IMR-90 (cell line): ENCODE measurements at places on chromosomes 2 and 18. TPM values are rescaled to one million over a fixed set of nuclear protein-coding genes. Genes with fewer than 3 reads are reported as not detected.
A peak's percentile ranks its signal among the peaks of the same experiment; 100 is the strongest.

Gene CDH19
- total RNA-seq = not detected in 2 replicates

Gene C2orf72
- total RNA-seq = 0.18 TPM in 1 of 2 replicates, not detected in the other

Gene G6PC2
- total RNA-seq = not detected in 2 replicates

Gene OXER1
- not detected in 2 replicates for total RNA-seq

Gene ERFE
- 0.56 and 1.3 TPM in 2 replicates for total RNA-seq

Gene RSAD2
- not detected in 2 replicates for total RNA-seq

Gene GPR39
- total RNA-seq = 7.2 and 9.0 TPM in 2 replicates

Gene IL1RN
- total RNA-seq = not detected in 2 replicates

Gene PAX3
- not detected in 2 replicates for total RNA-seq

Gene CRYBA2
- not detected in 2 replicates for total RNA-seq

Gene FOXD4L1
- total RNA-seq = not detected in 2 replicates

Gene CRYGC
- total RNA-seq = not detected in 2 replicates

Gene GCG
- not detected in 2 replicates for total RNA-seq

DNA sequence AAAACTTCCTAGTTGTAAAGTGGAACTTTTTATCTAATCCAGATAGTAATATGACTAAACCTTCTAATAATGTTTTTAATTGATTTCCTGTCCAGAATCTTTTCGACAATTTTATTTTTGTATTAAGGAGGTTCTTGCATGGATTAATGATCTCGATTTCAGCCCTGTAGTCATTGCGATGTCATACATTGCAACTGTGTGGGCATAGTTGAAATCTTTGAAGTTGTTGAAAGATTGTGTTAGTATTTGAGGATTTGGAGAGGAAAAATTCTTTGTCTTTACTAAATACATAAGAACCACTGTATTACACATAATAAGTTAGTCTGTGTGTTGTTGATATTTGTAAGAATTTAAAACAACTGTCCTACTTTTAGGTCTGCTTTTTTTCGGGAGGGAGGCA lies 31.1 kb downstream of the ACSL3 start:
- peak; percentile 58 for DNase-seq

GRCh38 chr2:44642123-44642857 lies 280.5 kb downstream of the CAMKMT start:
- no peak for DNase-seq

DNA sequence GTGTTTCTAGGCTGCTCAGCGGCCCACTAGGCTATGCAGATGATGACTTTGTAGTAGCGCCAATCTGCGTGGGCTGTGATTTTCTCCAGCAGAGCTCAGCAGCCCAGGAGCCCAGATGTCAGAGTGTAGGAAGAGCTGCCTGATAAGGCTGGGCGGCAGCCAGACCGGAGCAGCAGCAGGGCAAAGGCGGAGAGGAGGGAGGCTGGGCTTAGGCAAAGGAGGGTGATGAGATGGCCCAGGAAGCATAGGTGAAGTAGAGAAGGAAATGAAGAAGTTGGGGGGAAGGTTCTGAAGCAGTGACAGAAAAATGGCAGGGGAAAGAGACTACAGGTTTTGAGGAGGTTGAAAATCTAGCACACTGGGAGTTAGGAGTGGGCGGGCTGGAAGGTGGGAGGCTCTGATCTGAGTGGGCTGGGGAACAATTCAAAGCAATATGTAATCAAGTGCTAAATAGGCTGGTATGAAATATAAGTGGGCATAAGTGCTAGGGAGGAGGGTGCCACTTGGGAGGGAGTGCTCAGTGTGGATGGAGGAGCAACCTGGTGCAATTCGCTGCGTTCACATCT lies 50.6 kb upstream of the STPG4 start:
- DNase-seq = peak; percentile 76

- DNase-seq = no peak
Observed at GRCh38 chr2:127431408-127432023, 13.3 kb downstream of the PROC start.

DNA sequence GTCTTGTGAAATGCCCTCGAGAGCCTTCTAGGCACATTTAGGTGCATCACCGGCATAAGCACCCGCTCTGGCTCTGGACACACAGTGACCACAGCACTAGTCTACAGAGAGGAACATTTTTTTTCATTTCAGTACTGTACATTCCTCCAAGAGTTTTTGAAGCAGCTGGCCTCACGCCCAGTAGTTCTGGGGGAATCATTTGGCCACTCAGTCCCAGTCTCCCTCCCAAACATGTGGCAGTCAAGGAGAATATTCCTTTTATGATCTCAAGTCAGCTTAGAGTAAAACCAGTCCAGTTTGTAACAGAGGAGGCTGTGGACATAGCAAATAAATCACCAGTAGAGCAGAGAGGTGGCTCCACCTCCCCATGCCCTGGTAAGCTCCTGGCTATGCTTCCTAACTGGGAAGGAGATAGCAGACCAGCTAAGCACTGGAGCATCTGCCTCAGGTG lies 48.1 kb downstream of the KCNE4 start:
- peak; percentile 77 for DNase-seq

GRCh38 chr2:45834372-45834771 lies 182.9 kb downstream of the PRKCE start:
- DNase-seq = no peak

DNA sequence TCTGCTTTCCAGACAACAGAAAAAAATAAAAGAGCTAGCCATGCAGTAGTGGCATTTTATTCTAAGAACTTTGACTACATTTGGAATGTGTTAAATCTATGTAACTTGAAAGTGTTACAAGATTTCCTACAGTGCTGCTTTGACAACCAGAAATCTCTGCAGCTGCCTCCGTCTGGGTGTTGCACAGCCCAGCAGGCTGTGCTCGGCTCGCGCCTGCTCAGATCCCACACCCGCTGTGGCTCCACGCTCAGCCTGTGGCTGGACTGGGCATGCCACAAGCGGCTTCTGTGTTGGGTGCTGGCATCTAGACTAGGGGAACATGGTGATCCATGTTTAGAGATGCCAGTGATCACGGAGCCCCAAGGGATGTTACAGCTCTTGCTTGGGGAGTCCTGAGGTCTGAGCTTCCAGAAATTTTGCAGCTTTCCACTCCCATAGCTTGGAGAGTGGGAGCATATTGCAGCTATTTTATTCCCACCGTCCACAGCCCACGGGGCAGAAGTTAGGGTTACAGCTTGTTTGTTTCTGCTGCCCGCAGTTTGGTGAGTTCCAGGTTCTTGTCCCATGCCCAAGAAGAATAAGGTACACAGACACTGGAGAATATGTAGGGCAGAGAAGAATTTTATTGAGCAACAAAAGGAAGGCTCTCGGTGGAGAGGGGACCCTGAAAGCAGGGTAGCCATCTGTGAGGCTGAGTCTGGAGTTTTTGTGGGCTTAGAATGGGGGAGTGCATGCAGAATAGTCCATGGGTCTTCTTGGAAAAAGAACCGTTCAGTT lies 44.1 kb downstream of the FAM171B start:
- no peak for DNase-seq

DNA sequence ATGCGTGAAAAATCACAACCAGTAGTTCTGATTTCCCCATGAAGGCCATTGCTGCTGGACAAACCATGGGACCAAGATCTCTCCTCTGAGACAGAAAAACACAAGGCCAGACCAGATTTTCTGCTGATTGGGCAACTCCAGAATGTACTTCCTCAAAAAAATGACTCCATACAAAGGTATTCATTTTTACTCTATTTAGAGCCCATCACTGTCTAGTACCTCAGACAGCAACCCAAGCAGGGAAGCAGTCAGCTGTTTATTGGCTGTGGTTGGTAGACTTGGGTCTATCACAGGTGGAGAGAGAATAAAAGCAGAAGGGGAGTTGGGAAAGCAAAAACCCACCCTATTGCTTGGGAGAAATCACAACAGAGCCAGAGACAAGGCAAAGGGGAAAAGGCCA lies 219.9 kb downstream of the PIK3C3 start:
- DNase-seq = no peak

DNA sequence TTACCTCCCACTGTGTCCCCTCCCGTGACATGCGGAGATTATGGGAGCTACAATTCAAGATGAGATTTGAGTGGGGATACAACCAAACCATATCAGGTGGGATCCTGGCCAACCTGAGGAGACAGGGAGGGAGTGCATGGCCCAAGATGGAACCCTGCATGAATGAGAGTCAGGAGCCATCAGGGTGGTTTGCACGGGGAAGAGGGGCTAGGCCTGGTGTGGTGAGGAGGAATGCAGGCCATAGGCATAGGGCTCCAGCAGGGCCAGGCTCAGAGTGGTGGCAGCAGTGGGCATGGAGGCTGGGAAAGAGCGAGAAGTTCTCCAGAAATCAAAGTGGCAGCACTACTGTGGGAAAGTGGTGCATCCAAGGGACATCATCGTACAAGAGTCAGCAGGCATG lies 74.0 kb upstream of the BCL2L11 start:
- DNase-seq = no peak

DNA sequence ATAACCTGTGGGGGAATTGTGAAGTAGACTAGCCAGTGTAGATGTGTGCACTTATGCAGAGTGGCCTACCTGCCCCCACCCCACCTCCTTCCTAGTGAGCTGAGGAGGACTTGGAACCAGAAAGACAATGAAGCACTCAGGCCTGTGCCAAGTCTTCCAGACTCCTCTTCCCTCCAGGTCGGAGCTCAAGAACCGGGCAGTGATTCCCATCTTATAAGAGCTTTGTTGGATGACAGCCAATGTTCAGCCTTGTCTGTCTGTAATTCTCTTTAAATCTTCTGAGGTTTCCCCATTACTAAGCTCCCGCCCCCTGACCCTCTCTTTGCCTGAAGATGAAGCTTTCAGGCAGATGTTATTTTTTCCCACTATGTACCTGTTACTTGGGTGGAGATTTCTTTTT lies 121.0 kb downstream of the SMAD2 start:
- no peak for DNase-seq

DNA sequence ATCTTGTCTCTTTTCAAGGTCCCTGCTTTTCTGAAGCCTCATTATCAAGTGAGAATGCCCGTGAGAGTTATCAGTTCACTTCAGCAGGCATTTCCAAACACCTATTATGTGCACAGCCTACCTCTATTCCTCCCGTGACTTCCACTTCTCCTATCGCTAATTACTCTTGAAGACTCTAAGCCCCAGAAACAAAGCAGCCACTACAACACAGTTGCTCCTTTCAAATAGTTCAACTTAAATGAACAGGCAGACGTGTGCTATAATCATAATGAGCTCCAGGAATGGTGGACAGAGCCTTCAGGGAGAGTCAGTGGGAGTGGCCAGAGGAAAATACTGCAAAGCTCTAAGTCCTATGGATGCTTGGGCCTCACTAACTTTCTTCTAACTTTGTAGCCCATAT lies 159.0 kb downstream of the RDH14 start:
- DNase-seq = no peak

GRCh38 chr2:169542433-169542832 lies 31.2 kb downstream of the FASTKD1 start:
- DNase-seq = no peak

- DNase-seq = no peak
Observed at GRCh38 chr2:43139501-43139900, 86.9 kb downstream of the ZFP36L2 start.

GRCh38 chr2:217069263-217070042 lies 209.6 kb upstream of the TNP1 start:
- DNase-seq = peak; percentile 36

DNA sequence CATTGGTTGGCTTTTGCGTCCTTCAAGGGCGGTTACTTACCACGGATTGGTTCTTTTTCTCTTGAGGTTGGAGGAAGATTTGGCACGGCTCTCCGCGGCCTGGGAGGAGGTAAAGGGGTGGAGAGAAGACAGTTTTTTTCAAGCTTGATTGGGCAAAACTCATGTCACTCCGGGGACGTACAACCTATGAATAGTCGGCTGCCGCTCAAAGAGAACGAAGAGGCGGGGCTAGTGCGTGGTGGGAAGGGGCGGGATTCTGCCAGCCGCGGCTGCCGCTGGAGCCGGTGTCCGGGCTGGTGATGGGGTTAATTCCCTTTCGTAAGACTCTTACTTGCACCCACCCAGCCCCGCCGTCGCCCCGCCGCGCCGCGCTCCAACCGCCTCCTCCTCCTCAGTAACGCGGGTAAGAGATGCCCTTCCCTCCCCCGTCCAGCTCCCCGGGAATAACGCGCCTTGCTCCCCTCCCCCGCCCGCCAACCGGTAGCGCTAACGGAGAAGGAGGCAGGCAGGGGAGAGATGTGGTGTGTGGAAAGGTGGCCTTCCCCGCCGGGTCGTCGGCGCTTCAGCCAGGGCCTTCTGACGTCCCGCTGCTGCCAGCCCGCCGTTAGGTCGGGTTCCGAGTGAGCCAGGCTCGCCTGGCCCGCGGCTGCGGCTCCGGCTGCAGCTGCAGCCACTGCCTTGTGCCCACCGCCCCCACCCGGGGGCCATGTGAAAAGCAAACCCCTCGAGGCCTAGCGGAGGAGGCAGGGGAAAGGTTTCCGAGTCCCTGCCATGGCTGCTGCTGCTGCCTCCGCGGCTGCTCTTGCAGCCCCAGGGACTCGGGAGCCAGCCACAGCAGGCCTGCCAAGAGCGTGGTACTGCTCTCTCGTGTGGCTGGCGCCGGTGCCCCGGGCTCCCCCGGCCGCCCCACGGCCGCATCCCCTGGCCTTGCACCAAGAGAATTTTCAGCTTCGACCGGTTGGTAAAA lies at the start of gene R3HDM1:
R3HDM1 (plus strand) TSS at position 254 of the 967 bp plus-strand sequence. CDS start 73,362 bp downstream, outside the sequence.
- DNase-seq = peak; percentile 100

GRCh38 chr2:239129147-239129920 lies 271.5 kb downstream of the HDAC4 start:
- peak; percentile 18 for DNase-seq

GRCh38 chr2:165401285-165401852 lies 68.1 kb upstream of the CSRNP3 start:
- peak; percentile 79 for DNase-seq

GRCh38 chr18:13032173-13032572 lies 41.0 kb downstream of the CEP192 start:
- DNase-seq = no peak

DNA sequence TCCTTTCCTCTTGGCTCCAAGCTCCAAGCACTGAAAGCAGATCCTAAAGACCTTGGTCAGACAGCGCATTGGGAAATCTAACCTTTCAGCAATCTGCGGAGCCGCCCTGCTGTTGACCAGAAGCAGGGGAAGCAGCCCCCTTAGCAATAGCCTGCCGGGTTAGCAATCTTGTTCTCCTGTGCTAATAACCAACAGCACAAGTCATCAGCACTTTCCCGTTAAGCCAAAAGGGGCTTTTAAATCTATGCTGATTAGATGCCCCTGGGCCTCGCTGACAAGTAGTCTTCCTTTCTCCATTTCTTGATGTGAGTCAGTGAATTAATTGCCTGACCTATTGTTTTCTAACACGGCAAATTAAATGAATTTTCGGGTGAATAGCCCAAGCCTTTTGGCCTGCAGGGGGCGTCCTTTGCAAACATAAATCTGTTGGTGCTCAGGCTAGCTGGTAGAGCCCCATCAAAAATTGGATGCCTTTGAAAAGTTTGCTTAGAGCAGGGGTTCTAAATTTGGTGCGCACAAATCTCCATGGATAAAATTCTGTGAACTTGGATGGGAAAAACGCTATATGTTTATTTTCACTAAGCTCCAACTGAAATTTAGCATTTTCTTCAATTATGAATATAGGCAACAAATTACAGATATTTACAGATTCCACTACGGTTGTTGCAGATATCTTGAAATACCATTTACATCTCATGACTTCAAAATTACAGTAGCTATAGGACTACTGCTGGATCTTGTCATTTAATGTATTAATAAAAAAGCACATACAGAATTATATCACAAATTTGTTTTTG lies 24.6 kb downstream of the MAIP1 start:
- peak; percentile 77 for DNase-seq

- no peak for DNase-seq
Observed at GRCh38 chr2:143525402-143525860, 396.2 kb downstream of the ARHGAP15 start.
